ENCODE measurements at places on chromosomes 2 and 18.

- DNase-seq, result no peak
These were observed 563.1 kb upstream of the PIK3C3 start for GRCh38 chr18:41391616-41392595.

GRCh38 chr2:127105656-127106456 is 1.1 kb downstream of the BIN1 start:
- DNase-seq, result no peak

DNA sequence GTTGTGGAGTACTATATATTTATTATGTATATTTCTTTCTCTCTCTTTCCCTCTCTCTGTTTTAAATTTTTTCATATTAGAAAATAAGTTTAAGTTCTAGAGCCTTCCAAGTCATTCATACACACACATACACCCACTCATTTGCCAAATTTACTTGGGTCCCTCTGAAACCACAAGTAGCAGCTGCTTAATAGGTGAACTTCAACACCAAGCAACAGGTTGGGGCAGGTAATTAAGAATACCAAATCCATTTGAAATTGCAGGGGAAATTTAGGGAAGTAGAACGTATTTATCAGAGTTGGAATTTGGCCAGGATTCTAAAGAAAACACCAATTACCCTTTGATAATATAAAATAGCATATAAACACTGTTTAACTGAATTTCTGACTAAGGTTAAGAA is 75.0 kb upstream of the RBBP8 start:
- no peak for DNase-seq

DNA sequence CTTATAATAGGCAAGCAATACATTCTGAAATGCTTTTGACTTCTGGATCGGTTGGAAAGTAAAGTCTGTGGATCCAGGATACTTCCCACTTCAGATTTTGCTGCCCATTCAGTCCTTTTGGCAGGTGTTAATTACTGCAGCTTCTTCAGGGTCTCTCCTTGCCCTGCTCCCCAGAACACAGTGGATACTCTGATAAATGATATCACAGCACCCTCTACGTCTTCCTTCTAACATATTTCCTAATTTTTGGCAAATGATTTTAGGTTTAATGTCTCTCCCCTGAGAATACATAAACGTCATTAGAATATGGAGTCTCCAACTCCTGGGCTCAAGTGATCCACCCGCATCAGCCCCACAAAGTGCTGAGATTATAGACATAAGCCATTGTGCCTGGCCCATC is 249.8 kb downstream of the NYAP2 start:
- DNase-seq, result no peak

DNA sequence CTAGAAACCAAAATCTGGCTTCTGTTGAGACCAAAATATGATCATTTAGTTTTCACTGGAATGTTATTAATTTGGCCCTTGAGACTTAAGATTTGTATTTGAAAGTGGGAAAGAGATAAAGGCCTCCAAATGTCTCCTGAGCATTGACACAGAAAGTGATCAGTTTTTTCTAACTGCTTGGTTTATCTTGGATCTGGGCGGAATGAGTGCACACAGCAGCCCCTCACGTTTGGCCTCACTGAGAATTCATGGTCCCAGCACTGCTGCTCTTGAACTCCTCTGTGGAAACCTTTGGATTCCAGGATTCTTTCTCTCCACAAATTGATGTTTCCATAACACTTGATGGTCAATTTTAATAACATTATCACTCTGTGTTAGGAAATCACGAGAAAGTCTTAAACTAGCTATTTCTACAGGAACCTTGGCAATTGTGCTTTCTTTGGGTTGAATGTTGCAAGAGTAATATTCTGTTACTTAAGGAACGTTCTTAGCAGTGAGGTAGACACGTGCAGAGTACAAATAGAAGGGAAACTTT is 180.3 kb upstream of the BCL2L11 start:
- no peak for DNase-seq

DNA sequence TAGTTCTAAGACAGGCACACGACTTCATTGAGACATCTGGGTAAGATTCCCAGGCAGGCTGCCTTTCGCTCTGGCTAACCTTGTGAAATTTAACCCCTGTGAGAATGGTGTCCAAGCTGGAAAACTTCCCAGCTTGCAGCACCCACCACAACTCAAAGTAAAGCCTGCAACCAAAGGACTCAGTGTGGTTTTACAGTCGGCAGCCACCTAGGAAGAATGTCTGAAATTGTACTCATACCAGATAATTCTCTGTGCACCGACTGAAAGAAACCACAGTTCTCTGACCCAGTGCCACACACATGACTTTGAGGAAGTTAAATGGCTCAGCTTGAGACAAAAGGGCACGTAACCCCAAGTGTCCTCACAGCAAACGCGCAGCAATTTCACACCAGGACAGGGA is 125.7 kb downstream of the RBMS1 start:
- DNase-seq, result no peak

DNA sequence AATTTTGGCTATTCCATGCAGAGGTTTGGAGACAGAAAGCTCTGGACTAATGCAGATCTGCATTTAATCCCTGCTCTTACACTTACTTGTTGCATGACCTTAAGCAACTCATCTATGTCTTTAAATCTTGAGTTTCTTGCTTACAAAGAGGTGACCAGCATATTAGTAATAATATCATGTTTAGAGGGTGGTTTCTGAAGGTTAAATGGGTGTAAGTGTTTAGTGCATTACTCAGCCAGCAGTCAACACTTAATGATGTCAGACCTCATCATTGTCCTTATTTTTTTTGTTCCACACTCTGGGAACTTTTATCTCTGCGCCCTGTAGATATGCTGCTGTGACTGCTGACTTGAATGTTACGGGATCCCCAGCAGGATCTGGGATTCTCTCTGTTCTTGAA is 1.7 kb downstream of the IL1RL1 start:
- DNase-seq, result no peak

GRCh38 chr2:200670313-200670712 is 84.5 kb downstream of the AOX1 start:
- DNase-seq, result no peak

- no peak for DNase-seq
These were observed 1.7 kb downstream of the SLC1A4 start for GRCh38 chr2:64990876-64991275.

DNA sequence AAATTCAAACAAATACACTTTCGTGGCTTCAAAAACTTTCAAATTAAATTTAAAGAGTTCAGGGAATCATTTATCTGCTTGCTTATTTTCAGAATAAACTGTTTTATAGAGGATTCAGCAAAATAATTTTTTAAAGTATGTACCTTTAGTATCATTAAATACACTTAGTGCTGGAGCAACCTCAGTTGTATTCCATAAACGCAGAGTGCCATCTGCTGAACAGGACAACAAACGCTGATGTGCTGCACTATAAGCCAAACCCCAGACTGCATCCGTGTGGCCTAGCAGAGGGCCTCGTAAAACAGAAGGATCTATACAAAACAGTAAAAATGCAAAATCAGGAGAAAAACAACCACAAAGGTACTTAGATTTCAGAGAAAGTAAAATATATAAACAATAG is 108.6 kb downstream of the STRN start:
- DNase-seq, result no peak

DNA sequence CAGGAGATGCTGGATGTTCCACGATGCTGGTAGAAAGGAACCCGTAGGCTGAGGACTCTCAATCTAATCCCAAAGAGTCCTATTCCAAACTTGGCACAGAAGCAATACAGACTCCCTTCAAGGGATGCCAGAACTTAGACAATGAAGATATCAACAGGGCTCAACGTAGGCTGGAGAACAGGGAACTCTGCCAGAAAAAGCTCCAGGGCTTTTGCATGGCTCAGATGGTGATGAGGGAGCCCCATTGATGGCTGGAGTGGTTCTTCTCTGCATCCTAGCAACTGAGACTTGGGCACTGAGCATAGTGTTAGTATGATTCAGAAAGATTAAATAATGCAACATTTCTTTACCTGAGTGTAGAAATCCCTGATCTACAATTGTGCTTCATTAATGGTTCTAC is 117.2 kb upstream of the NCK2 start:
- DNase-seq, result no peak

GRCh38 chr2:215775106-215775505 is 238.2 kb downstream of the MREG start:
- no peak for DNase-seq

GRCh38 chr18:34938090-34938489 is 103.1 kb upstream of the MAPRE2 start:
- no peak for DNase-seq
